ENCODE measurements at places on chromosomes 5 and 9.

DNA sequence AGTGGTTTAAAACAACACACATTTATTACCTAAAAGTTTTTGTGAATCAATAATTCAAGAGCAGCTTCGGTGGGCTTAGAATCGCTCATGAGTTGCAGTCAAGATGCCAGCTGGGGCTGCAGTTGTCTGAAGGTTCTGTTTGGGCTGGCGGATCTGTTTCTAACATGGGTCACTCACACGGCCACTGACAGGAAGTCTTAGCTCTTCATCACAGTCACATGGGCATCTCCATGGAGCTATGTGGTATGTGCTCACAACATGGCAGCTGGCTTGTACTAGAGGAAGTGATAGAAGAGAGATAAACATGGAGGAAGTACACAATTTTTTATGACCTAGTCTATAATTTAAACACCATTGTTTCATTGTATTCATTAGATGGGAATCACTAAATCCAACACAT is 11.2 kb downstream of the KLHL9 start:
- no peak for DNase-seq

DNA sequence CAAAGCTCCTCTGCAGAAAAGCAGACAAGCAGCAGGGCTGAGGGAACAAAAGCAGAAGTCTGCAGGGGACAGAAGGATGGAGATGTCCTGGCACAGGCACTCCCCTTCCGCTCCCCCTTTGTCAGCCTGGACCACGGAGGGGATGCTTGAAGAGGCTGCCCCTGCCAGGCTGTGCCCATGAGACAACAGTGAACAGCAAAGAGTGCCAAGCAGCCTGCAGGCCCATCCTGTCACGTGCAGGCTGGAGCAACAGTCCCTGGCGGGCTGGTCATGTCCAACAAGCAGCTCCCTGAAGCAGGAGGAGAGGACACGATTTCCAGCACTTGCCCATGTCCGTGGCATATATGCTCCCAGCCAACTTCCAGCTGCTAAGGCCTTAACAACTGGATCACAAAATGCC is 132.3 kb downstream of the IRX2 start:
- DNase-seq = no peak

DNA sequence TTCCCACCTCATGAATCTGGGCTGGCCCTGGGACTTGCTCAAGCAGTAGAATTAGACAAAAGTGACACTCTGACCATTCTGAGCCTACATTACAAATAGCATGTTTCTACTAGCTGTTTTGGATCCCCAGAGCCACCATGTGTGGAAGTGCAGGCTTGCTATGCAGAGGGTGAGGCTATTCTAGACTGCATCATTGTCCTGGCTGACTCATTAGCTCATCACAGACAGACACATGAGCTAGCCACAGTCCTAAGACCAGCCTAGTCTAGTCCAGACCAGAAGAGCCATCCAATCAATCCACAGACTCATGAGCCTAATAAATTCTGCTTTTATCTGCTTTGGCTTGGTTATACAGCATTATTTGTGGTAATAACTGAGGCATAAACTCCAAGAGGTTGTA is 351.9 kb downstream of the PRELID2 start:
- DNase-seq = no peak

DNA sequence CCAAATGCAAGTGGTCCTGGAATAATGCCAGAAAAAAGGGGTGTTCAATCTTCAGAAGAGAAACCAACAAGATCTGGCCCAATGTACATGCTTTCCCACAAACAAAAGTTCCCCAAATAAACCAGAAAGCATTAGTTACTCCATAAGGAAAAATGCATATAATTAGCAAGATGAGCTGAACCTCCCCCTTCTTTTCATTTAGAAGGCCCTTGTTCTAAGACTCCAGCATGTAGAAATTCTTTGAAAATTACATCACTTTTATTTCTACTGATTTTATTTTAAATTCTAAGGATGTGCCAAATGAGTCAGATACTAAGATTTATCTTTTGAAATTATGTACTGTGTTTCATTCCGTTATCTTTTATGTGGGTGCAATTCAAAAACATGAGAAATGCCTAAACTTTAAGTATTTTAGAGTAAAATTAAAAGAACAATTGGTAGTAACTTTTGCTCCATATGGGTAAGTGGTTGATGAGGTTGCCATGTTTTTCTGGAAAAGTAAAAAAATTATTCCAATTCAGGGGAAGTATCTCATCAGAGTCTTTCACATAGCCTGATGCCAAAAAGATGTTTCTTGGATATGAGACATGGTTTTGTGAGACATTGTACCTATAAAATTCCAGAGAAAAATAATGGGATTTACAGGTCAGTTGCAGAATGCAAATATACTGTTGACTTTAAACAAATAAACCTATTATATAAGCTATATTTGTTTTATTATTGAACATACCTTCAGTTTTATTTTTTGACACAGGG is 106.5 kb upstream of the CCDC112 start:
- no peak for DNase-seq

- no peak for DNase-seq
Measured at GRCh38 chr5:81819556-81820317, 68.8 kb upstream of the SSBP2 start.

DNA sequence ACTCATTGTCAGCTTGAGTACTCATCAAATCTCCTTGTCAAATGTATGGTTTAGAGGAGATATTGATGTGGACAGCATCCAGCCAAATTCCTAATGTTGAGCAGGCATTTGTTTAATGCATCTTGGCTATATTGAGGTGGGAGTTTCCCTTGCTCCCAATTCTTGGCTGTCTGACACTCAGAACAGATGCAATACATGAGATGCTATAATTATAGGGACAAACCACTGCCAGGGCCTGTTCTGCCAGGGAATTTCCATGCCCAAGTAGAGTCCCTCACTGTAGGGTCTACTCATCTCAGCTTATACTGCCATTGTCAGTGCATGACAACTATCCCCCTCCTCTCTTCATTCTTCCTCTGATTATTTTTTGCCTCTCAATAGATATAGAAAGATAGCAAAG is 392.0 kb upstream of the KCNN2 start:
- DNase-seq = no peak

DNA sequence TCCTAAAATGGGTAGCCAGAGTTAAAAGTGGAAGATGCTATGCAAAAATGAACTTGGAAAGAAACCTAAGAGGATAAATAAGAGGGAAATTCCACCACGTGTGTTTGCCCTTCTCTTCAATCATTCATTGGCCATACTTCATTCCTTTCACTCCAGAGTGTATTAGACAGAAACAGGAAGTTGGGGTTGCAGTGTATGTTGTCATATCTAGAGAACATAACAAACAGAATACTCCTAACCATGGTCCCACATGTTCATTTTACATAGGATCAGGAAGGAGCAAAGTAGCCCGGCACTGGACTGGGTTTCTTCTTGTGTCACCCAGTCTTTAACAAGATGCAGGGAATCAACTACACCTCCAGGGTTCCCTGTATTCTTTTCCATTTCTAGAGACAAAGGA is 7.6 kb upstream of the GPBP1 start:
- no peak for DNase-seq

GRCh38 chr9:104256031-104256695 is 162.1 kb downstream of the SMC2 start:
- no peak for DNase-seq

DNA sequence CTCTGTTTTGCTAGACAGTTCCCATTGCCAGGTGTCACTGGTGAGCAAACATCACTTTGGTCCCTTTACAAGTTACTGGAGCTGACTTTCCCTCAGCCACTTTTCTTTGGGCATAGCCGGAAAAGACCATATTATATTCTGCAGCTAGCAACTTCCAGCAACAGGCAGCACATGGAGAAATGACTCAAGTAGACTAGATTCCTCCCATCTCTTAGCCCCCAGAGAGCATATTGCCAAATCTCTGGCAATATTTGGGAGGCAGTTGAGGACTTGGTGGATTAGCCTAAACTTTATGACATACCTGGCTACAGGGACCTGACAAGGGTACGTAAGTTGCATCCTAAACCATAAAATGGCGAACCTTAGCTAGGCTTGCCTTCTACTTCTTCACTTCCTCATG is 204.7 kb upstream of the MPDZ start:
- no peak for DNase-seq

GRCh38 chr9:122070728-122071515 is 22.2 kb downstream of the TTLL11 start:
- DNase-seq = no peak
